Right renal pelvis (tissue), 4 donors: ENCODE measurements at places on chromosomes 13 and 19. TPM values are rescaled to one million over a fixed set of nuclear protein-coding genes. Genes with fewer than 3 reads are reported as not detected.

GRCh38 chr19:50644315-50644915 is 4.7 kb upstream of the SYT3 start:
- DNase-seq = no peak

- no peak for DNase-seq
Observed at GRCh38 chr13:56907766-56908165, 233.0 kb upstream of the PRR20A start.

TNFRSF19 gene
- polyA plus RNA-seq = 56.0 TPM

PLK5 gene
- 0.36 TPM for polyA plus RNA-seq

SDHAF1 gene
- polyA plus RNA-seq = 12.7 TPM

DNA sequence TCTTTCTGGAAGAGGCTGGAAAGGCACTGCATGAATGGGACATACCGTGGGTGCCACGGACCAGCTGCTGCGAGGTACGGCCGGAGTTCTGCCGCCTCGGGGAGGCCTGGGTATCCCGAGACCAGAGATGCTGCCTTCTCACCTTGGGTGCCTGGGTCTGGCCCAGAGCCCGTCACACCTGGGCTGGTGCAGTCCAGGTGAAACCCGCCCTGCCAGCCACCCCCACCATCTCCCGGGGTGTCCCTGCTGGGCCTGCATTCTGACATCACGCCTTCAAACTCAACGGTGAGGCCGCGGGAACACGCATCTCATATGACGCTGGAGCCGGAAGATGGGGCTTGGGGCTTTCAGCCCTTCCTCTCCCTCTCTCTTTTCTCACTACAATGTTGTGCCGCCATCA is 98.0 kb downstream of the GADD45B start:
- no peak for DNase-seq

DNA sequence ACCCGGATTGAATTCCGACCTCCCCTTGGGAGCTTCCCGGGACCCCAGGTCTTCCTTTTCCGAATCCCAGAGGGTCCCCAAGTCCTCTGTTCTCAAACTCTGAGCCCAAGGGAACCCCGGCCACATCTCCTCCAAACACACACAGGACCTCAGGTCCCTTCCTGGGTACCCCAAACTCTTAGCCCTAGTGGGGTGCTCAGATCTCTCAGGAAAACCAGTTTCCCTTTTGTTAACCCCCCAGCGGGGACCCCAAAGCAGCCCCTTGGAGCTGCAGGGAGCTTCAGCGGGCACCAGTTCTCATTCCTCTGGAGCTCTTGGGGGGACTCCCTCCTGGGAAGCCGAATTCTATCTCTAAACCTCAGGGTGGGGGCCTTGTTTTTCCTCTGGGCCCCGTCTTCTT is 774 bp downstream of the CACNG6 start:
- DNase-seq = no peak

GRCh38 chr19:6116749-6117430 is 6.6 kb upstream of the RFX2 start:
- DNase-seq = no peak

- DNase-seq = no peak
Observed at GRCh38 chr19:44816301-44816700, 7.4 kb downstream of the BCAM start.

DNA sequence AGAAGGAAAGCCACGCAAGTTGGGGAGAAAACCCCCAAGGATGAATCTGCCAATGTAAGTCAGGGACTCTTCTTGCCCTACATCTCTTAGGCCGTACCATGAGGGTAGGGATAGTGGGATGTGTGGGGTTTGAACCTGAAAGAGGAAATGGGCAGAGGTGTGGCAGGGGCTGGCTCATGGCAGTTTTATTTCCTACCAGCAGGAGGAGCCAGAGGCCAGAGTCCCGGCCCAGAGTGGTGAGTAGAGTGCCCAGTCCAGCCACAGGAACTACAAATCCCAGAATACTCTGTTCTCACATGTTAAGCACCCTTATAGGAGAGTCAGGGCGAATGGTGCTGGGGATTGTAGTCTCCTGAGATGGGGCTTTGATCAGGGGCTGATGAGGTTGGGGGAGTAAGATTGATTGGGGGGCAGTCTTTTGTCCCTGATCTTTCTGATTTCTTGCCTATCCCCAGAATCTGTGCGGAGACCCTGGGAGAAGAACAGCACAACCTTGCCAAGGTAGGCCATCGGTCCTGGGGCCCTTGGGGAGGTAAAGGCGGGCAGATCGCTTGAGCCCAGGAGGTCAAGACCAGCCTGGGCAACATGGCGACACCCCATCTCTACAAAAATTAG is 16.5 kb downstream of the VASP start:
- peak; percentile 74 for DNase-seq

IGFL3 gene
- polyA plus RNA-seq = not detected

DNA sequence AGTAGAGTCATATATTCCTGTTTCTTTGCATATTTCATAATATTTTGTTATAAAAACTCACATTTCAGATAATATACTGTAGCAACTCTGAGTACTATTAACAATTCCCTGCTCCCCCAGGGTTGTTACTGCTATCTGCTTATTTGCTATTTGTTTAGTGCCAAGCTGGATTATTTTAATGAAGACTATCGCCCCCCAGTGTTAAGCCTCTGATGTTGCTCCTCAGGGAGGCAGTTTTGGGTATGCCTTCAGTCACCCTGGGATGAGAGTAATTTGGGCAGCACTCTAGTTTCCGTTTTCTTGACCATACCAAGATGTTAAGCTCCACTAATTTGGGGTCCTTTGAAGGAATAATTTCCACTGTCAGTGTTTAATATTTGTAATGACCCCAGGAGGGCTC is 46.0 kb downstream of the MICU2 start:
- no peak for DNase-seq

DNA sequence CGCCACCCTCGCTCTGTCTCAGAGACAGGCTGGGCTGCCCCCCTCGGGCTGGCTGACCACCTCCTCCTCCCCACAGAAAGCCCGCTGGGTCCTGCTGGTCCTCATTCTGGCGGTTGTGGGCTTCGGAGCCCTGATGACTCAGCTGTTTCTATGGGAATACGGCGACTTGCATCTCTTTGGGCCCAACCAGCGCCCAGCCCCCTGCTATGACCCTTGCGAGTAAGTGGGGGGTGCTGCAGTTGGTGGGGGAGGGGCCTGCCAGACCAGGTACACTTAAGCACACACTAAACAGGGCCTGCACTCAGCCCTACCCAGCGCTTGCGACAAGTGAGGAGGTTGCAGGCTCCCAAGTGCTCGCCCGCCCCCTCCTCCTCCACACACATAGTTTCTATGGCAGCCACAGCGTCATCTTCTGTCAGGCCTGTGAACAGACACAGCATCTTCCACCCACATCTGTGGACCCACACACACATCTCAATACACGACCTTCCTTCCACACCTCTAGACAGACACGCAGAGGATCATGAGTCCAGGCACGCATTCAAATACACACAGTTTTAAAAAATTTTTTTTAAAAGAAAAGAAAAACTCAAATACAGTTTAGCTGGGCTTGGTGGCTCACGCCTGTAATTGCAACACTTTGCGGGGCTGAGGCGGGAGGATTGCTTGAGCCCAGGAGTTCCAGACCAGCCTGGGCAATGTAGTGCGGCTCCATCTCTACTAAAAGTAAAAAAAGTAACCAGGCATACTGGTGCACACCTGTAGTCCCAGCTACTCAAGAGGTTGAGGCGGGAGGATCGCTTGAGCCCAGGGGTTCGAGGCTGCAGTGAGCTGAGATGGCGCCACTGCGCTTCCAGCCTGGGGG is 18.4 kb downstream of the PLD3 start:
- no peak for DNase-seq

AMER2 gene
- 0.22 TPM for polyA plus RNA-seq

GRCh38 chr13:113637262-113638160 is 20.5 kb downstream of the ATP4B start:
- DNase-seq = no peak

DNA sequence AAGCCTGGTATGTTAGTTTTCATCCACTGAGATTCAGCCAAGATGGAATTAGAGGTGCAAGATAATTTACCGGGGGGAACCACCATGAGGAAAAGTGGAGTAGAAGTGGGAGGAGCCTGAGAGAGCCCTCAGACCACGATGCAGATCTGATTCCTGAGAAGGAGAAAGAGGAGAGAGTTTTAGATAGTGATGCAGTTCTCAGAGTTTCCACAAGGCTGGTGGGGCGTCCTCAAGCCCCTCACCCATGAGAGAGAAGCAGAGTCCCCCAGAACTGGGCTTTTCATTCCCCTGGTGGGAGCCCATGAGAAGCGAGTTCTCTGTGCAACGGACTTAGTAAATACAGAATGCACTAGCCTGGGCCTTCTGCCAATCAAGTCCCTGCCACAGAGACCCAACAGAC is 18.1 kb downstream of the CEACAM5 start:
- DNase-seq = no peak

CCDC8 gene
- 56.6 TPM for polyA plus RNA-seq

DNA sequence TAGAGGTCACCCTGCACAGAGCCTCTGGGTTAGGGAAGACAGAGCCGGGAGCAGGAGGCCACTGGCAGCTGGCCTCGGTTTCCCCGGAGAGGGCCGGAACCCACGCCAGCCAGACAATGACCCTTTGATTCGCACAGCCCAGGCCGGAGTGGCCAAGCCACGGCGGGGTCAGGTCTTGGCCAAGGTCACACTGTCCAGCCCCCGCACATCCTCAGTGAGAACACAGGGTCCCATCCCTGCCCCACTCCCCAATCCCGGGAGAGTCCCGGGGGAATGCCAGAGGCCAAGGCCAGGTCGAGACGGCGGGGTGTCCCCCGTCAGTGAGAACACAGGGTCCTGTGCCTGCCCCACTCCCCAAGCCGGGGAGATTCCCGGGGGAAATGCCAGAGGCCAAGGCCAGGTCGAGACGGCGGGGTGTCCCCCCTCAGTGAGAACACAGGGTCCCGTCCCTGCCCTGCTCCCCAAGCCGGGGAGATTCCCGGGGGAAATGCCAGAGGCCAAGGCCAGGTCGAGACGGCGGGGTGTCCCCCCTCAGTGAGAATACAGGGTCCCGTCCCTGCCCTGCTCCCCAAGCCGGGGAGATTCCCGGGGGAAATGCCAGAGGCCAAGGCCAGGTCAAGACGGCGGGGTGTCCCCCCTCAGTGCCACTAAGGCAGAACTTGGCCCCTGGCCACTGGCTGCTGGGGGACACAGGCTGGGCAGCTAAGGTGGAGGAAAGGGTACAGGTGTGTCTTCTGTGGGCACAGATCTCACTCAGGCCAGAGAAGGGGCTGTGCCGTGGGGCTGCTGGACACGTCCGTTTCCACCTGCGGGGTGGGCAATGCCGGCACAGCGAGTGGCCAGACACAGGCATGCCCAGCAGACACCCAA is 1.7 kb upstream of the FSTL3 start:
- no peak for DNase-seq

FCER2 gene
- 0.29 TPM for polyA plus RNA-seq

DNA sequence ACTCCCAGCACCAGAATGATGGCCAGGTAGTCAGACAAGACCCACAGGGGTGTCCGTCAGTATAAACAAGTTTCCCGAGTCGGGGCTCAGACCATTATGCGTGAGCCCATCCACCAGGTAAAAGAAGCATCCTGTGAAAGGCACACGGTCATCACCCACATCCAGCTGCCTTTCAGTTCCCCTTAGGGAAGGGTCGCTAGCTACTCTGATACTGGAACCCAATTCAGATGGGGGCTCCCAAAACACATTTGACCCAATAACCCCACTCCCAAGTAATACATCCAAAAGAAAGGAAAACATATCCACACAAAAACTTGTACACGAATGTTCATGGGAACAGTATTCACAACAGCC is 66.8 kb downstream of the STK24 start:
- DNase-seq = no peak

- DNase-seq = no peak
Observed at GRCh38 chr13:76350399-76350798, 535.8 kb downstream of the KCTD12 start.

GRCh38 chr13:36135876-36136275 is 4.7 kb upstream of the DCLK1 start:
- no peak for DNase-seq

DNA sequence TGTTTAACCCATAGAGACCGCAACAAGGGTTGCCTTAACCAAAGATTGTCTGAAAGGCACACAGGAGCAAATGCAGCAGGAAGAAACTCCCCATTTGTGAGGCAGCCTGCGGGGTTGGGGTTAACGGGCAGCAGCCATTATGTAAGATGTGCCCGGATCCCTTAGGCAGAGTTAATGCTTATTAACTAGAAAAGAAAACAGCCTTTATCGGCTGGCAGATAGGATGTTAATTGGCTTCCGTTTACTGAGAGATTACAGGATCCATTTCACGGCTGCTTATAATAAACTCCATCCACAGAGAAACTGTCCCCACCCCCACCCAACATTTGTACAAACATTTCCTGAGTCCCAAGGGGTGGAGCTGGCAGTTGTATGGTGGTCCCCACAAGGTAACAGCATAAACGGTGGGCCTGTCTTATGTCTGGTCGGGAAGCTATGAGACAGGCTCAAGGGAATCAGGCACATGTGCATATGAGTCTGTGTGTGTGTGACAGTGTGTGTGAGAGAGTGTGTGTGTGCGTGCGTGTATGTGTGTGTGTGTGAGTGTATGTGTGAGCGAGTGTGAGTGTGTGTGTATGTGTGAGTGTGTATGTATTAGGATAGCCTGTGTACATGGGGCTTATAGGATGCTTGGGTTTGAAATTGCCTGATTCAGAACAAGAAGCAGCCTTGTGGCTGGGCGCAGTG is 10.5 kb downstream of the SLC25A42 start:
- no peak for DNase-seq

GNG7 gene
- 6.5 TPM for polyA plus RNA-seq

SYT5 gene
- polyA plus RNA-seq = 0.56 TPM
